ENCODE measurements at places on chromosomes 4 and X.

- no peak for DNase-seq
Observed at GRCh38 chrX:14476205-14476604, 53.1 kb upstream of the GLRA2 start.

- no peak for DNase-seq
Observed at GRCh38 chr4:74327762-74328161, 19.5 kb downstream of the EPGN start.

DNA sequence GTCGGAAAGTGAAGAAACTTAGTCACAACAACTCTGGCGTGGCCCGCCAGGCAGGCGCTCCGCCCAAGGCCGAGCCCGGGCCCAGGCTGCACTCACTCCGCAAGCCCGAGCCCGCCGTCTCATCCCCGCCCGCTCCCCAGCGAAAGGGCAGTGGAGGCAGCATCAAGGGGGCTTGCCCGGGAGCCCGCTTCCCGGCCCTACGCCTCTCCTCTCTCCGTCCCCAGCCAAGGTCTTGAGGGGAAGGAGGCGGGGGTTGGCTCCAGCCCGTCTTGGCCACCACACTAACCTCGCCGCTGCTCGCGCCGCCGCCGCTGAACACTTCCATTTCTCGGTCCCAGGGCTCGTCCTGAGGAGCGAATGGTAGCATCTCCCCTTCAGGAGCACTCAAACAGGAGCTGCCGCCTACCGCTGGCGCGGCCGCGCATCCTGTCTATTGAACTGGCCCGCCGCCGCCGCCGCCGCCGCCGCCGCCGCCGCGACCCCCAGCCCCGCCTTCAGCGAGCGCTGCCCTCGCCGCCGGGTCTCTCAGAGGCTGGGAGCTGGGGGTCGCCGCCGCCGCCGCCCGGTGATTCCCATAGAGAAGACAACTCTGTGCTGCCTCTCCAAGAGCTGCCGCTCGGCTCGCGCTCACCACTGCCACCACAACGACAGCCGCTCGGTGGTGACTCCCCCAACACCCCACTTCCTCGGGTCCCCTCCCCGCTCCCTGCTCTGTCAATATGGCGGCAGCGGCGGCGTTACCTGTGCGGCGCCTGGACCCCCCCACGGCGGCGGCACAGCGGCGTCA lies at the start of gene RPS6KA6:
Gene RPS6KA6 (minus strand): TSS at position 667 of the 787 bp plus-strand sequence. CDS start 300 bp downstream, at position 367.
- no peak for DNase-seq

GRCh38 chrX:129876771-129877305 lies 29.1 kb upstream of the UTP14A start:
- DNase-seq: no peak

DNA sequence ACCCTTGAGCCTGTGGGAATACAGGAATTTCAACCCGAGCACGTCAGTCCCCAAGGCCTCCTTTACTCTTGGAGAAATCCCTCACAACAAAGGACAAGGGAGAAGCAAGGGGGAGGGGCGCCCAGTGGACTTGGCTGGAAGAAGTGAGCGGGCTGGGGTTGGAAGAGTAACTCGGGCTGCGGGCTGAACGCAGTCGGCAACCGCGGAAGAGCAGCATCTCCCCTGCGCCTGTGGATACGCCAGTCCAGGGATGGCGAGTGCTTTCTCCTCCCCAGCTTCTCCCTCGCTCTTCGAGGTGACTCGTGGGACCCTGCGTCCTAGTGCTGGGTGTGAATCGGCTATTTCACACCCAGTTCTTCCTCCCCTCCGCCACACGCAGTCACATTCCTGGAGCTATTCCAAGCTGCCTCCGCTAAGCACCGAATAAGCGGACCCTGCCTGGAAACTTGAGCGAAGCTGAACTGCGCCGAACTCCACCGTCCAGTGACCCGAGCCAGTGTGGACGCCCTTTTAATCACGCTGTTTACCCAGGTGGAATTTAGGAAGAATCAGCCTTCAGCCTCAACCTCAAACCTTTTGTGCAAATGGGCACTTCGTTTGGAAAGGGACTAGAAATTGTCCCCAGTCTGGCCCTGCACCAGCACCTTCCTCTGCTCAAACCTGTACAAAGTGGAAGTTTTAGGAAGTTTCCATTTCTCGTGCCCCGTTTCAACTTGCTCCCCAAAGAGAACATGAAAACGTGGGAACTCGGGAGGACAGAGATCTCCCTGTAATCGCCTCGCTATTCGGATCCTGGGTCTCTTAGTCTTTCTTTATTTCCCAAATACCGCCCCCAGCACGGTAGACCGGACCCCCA lies 64.3 kb upstream of the WDR17 start:
- no peak for DNase-seq

GRCh38 chr4:173057442-173057841 lies 111.2 kb upstream of the GALNT7 start:
- DNase-seq: no peak

GRCh38 chrX:49053223-49054072 lies 5.4 kb upstream of the CCDC120 start:
- DNase-seq: peak; percentile 80

DNA sequence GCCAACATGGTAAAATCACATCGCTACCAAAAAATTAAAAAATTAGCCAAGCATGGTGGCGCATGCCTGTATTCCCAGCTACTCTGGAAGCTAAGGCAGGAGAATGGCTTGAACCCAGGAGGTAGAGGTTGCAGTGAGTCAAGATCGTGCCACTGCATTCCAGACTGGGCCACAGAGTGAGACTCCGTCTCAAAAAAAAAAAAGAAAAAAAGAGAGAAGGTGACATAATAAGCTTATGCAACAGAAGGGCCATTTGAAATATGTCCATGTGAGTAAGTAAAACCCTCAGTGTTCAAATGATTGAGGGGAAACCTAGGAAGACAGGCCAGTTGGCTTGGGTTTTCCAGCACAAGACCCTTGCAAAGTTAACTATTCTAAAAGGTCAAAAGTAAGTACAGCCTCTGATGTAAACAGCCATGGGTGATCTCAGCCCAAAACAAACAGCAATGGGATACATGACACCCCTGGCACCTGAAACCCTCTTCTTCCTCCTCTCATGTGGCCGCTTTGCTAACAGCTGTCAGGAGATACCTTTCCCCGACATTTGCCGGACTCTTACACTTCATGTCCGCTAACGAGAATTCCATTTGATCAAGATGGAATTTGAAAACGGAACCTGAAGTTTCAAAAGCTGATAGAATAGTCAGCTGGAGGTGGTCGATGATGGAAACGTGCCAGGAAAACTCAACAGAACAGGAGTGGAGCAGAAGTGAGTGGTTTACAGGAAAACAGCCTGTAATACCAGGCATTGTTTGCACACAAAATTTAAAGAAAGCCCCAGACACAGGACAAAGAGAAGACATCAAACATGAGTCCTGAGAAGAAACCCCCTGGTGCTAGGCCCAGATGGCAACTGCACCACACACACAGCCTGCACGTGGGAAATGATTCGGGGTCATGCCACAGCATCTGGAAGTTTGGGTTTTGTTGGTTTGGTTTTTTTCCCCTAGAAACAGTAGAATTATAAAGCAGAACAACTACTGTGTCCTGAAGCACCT lies 93.0 kb upstream of the STS start:
- no peak for DNase-seq

- no peak for DNase-seq
Observed at GRCh38 chrX:134713618-134714107, 55.4 kb upstream of the PLAC1 start.

DNA sequence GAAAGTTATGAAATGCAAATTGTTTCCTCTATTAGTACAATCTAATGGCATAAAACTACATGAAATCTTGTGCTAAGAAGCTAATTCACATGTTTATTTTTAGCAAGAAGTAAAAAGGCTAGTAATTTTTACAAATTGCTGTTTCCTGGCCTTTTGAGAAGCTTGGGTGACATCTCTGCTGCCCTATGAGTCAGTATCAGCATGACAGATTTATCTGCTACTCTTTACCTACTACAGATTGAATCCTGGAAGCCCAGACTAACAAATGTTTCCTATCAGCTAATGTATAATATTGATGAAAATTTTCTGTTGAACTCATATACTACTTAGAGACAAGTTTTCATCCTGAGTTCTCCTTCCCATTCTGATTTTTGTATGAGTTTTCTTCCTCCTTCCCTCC lies 232.4 kb downstream of the DCTD start:
- DNase-seq: no peak

GRCh38 chrX:23699636-23700194 lies 32.4 kb downstream of the PRDX4 start:
- DNase-seq: no peak

DNA sequence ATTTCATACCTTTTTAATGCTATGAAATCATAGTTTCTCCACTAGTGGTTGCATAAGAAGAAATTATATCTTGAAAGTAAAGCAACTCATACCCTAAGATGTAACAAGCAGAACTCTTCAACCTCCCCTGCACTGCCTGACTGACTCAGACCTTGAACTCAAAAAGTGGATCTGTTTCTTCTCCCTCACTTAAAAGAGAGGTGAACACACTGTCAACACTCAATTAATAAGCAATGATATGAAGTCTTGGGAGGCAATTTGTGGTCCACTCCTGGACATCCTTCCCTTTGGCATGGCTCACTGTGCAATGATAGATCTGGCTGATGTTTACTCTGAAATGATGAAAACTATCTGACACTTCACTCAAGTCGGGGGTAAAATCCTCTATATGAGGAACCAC lies 282.0 kb upstream of the DKK2 start:
- no peak for DNase-seq

DNA sequence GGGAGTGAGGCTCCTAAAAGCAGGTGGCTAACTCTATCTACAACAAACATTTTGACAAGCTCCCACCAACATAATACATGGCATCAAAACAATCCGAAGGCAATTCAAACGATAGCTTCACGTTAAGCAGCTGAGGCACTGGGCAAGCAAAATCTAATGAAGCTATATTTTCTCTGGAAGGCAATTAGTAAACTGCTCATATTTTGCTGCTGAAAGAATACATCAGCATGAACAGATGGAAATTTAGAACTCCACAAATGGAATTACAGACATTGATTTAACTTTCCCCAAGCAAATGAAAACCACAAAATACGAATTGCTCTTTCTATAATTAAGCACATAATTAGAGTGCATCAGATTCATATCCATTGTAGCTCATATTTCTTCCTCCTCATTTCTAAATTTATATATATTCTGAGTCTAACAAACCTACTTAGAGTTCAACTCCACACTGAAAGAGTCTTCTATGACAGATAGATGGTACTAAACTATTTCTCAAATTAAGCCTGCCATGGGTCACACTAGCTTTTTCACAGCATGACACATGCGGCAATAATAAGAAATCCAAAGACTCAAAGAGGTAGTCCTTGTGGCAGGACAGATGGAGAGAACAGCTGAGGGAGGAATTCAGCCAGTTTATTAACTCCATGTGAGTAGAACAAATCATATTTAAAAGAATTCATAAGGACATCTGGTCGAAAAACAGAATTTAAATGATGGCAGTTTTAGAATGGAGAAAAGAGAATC lies 305.4 kb downstream of the MAPK10 start:
- no peak for DNase-seq

- DNase-seq: no peak
Observed at GRCh38 chrX:46837558-46838485, 979 bp downstream of the RP2 start.

DNA sequence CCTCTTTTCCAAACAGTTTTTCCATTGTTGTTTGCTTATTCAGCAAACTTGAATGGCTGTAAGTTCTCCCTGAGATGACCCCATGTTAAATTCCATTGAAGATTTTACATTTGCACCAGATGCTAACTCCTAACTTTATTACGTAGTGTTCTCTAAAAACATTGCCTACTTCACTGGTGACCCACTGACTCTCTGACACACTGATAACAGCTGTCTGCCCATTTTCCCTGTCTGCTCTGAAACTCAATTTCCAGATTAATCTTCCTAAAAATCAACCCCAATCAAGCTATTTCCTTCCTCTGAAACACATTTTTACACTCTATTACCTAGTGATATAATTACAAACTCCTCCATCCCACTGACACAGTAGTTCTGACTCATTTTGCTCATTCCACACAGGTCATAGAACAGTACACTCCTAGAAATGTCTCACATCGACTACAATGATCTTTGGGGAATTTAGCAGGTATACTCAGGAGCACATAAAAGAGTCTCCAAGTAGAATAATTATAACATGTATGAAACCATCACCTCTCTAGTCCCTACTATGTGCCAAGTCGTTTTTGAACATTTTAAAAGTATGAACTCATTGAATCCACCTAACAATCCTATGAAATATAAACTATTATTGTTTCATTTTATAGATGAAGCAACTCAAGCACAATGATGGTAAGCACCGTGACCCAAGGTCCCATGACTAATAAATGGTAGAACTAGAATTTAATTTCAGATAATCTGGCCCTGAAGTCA lies 210.9 kb downstream of the SLIT2 start:
- no peak for DNase-seq

DNA sequence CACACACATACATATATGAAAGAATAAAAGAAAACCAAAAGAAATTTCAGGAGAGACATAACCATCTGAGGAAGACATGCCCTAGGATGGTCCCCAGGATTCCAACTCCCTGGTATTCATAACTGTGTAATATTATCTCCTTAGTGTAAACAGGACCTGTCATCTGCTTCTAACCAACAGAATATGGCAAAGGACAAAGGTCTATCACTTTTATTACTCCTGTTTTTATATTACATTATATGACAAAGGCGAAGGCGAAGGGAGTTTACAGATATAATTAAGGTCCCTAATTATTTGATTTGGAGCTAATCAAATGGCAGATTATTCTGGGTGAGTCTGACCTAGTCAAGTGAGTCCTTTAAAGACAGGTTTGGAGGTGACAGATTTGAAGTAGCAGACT lies 155.1 kb downstream of the MID1 start:
- no peak for DNase-seq

GRCh38 chr4:37594099-37594498 lies 92.1 kb downstream of the RELL1 start:
- DNase-seq: no peak

- no peak for DNase-seq
Observed at GRCh38 chr4:64360664-64361398, 48.4 kb downstream of the TECRL start.

GRCh38 chr4:177789610-177790009 lies 347.4 kb upstream of the AGA start:
- DNase-seq: no peak

GRCh38 chr4:40629401-40630334 lies at the start of gene RBM47:
Gene RBM47 (minus strand): TSS chr4:40629864. CDS start chr4:40438893, 190,971 bp downstream.
- no peak for DNase-seq

DNA sequence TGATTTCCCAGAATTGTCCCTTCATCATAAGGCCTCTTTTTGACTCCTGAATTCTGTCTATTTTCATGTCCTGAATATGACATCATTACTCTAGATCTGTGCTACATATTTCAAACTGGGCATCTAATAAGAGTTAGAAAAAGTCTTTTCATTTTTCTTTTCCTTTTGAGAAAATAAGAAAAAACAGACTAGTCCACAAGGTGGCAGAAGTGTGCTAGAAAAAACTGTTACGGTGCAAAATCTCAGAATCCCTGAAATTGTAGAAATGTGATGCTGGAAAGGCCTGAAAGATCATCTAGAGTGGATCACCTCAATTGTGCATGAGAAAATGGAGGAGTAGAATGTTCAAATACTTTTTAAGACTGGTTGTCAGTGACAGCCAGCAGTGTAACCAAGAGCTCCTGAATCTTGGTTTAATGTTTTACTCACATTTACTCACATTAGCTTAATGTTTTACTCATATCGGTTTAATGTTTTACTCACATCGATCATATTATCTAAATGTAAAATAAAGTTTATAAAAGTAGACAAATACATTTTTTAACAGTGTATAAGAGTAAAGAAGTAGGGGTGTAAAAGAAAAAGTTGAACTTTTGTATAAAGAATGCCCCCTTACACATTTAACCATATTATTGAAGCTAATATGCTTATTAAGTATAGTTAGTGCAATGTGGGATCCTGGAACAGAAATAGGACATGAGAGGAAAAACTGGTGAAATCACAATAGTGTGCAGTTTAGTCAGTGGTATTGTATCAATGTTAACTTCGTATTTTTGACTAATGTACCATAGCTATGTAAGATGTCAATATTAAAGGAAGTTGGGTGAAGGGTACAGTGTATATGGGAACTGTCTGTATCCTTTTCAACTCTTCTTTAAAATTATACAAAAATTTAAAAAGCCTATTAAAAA lies 15.2 kb downstream of the ASB11 start:
- DNase-seq: no peak

Measured in activated CD4-positive, CD25-positive, alpha-beta regulatory T cell treated with anti-CD3 and anti-CD28 coated beads, Interleukin-2, amount 50 U/mL, for 72 hours (primary cell).